Fibroblast of skin of back (primary cell): ENCODE measurements at places on chromosomes 3 and 15.

- DNase-seq = no peak
Observed at GRCh38 chr3:123759871-123760270, 124.3 kb downstream of the MYLK start.

- no peak for DNase-seq
Observed at GRCh38 chr3:141529717-141530414, 43.0 kb downstream of the RASA2 start.

DNA sequence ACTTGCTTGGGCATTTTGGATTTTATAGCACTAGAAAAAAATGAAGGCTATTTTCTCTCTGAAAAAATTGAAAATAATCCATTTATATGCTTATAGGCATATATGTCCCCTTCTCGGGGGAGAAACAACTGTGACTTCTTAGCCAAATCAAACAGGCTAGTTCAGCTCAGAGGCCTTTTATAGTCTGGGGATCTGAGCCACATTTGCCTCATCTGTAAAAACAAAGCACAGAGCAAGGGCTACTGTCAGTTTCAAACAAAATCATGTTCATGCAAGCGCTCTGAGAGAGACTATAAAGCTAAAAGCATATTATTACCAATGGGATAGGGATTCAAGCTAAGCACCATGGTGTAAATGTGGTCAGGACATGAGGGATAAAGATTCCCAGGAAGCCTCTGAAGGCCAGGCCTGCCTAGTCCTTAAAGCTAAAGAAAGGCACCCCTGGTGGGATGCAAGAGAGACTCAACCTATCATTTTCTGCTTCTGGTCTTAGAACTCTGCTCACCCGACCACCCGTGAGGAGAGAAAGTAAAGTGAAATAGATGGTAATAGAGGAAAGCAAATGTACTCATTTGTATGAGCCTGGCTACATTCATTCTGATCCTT lies 51.0 kb upstream of the IL12A start:
- DNase-seq = peak; percentile 16

GRCh38 chr15:101613130-101614000 lies 38.8 kb downstream of the TM2D3 start:
- peak; percentile 52 for DNase-seq

DNA sequence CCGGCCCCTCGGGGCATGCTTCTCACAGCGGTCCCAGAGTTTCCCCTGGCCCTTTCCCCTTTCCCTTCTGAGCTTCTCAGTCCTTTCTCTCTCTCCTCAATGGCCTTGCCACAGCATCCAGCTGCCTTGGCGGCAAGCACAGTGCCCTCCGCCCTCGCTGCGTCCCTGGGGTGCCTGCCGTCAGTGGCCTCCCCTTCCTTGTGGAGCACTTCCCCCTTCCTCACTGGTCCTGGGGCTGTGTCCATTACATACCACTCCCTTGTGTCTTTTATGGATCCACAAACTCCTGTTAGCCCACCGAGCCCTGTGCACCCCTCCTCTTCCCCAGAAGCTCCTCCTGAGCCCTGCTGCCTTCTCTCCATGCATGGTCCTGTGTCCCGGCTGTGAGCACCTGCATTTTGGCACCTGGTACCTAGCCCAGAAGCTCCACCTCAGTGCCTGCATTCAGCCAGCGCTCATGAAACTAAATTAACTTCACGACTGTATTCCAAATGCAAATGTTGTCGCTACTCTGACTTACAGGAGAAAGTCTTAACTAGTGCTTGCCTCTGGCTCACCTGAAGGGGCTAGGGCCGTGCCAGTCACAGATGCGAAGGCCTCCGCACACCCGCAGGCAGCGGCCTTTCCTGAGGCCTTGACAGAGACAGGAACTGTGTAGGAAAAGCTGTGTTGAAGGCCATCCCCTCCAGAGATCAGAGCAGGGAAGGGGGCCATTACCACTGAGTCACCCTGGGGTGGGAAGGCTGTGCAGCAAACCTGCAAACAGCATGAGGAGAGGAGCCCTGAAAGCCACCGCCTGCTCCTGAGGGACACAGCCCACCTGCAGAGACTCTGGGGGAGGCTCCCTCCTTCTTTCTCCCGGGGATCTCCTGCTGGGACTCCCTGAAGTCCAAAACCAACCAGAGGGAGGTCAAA lies 19.1 kb upstream of the KLF13 start:
- no peak for DNase-seq

- no peak for DNase-seq
Observed at GRCh38 chr3:187850258-187850921, 105.1 kb upstream of the BCL6 start.

GRCh38 chr3:129228891-129229585 lies 20.4 kb upstream of the COPG1 start:
- DNase-seq = peak; percentile 67

GRCh38 chr3:111314898-111315297 lies 227.1 kb upstream of the CD96 start:
- no peak for DNase-seq

DNA sequence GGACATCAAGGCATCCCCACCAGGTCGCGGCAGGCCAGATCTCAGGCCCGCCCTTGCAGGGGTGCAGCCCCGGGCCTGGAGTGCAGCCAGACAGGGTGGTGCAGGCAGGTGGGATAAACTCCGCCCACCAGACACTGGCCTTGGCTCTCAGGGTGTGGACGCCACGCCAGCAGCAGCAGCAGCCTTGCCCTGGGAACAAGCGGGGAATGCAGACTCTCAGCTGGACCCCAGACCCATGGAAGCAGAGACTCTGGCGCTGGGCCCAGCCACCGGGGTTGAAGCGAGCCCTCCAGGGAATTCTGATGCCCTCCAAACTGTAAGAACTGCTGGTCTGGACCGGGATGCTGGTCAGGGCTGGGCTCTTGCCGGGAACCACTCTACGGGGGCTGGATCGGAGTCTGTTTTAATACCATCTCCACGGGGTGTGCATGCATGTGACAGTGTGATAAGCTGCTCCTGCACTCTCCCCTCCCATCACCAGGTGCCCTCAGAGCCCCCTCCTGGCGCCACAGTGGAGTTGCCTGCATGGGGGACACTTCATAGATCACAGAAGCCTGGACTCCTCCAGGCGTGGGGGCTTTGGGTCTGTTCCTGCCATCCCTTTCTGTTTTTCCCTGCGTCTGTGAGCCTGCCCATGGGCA lies 142.7 kb downstream of the NSMCE3 start:
- DNase-seq = no peak

- DNase-seq = no peak
Observed at GRCh38 chr3:21542656-21543379, 208.2 kb downstream of the ZNF385D start.

DNA sequence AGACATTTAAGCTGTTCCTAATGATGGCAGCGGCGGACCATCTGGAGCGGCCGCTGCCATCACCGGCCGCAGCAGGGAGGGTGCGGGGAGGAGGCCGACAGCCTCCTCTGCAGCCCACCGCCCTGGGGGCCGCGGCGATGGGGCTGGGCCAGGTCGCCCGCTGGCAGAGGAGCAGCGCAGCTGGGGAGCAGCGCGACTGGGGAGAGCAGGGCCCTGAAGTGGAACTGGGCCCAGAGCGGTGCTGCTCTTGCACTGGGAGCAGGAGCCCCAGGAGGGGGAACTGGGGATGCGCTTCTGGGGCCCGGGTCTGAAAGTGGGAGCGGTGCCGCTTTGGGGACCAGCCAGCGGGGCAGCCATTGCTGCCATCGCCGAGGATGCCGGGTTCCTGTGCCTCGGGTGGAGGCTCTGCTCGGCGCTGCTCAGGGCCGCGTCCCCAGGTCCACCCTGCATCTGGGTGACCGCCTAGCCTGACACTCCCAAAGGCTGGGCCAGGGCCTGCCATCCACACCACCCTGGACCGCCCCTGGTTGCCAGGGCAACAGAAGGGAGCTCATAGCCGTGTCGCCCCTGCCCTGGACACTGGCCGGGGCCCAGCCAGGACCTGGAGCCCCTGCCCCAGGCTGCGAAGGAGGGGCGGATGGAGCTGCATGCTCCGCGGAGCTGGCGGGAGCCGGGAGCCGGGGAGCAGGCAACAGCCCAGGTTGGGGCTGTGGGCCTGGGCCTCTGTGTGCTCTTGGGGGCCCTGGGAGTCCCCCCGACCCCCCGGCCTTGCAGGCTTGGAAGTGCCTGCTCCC lies 15.5 kb upstream of the PLA2G4E start:
- DNase-seq = no peak

GRCh38 chr15:93024716-93025624 lies 64.0 kb downstream of the RGMA start:
- DNase-seq = no peak

- peak; percentile 3 for DNase-seq
Observed at GRCh38 chr15:66085128-66085527, 168.4 kb downstream of the MEGF11 start.

GRCh38 chr3:52441091-52441771 lies 3.7 kb downstream of the SEMA3G start:
- DNase-seq = no peak

GRCh38 chr3:142916605-142917004 lies 27.7 kb upstream of the PCOLCE2 start:
- DNase-seq = no peak

GRCh38 chr3:127694467-127695215 lies 21.9 kb downstream of the ABTB1 start:
- DNase-seq = peak; percentile 42

- DNase-seq = no peak
Observed at GRCh38 chr3:52218937-52219650, 6.4 kb downstream of the TLR9 start.

DNA sequence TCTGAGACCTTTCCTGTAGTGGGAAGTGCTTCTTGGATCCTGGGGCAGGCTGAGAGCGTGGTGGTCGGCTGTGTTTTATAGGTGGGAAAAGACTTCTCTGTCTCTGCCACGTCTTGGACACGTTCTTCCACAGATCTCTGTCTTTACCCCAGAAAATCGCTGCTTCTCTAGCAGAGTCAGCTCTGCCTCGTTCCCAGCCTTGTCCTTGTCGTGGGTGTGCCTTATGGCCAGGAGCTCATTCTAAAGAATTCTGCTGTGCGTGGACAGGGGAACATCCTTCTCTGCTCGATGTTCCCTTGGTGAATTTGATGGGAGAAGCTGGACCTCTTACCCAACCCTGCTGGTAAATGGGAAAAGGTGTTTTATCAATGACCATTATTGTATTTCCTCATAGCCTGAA lies 433.1 kb upstream of the C2CD4B start:
- no peak for DNase-seq

GRCh38 chr15:78625606-78626280 lies 4.9 kb upstream of the CHRNA3 start:
- no peak for DNase-seq

DNA sequence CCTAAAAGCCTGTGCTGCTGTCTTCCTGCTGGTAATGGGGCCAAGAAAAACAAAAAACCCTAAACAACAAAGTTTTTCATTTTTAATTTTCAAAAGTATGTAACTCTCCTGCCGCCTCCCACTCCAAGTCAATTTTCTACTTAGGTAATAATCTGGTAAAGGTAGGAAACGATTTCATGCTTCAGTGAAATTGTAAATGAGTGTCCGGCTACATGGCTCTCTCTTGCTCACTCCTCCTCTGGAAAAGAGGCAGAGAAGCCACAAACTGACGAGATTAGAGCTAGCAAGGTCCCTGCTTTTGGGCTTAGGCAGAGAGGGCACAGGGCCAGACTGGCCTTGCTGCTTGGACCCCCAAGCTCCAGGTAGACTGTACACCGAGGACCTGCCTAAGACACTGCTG lies 23.5 kb downstream of the KLHL25 start:
- no peak for DNase-seq

DNA sequence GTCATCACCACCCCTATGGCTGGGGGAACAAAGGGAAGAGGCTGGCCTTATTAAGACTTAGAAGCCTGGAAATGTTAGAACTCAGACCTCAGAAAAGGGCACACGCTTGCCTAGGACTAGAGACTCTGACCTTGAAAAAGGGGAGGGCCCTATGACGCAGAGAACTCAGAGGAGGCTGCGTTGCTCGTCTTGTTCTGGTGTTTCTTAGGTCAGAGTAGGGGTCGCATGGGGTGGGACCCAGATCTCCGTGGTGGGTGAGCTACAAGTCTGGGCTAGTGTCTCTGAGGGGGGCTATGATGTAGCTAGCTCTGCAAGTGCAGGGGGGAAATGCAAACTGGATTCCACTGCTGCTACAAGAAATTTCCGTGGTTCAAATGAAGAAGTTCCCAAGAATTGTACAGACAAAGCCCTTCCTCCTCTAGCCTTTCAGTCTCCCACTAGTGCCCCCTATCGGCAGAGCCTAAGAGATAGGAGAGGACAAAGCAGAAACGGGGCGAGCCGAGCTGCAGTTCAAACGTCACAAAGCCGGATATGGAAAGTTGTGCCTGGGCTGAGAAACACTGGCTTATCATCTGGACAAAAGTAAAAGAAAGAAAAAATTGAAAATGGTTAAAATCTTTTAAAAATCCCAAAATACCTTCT lies 392.9 kb upstream of the ROBO2 start:
- DNase-seq = no peak

DNA sequence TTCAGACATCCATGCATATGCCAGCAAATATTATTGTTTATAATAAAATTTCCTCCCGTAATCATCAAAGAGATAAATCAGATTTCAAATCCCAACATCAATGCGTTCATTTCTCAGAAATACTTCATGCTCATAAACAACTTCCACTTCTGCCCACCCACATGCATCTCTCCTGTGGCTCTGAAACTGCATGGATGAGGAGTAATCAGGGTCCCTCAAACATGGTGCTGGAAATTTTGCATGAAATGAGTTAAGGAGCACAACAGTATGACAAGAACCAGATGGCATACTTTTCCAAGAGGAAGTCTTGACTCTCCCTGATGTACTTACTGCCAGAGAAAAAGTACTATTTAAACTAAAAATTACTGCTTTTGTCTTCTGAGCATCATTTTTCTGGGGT lies 26.9 kb upstream of the MFSD1 start:
- DNase-seq = no peak

DNA sequence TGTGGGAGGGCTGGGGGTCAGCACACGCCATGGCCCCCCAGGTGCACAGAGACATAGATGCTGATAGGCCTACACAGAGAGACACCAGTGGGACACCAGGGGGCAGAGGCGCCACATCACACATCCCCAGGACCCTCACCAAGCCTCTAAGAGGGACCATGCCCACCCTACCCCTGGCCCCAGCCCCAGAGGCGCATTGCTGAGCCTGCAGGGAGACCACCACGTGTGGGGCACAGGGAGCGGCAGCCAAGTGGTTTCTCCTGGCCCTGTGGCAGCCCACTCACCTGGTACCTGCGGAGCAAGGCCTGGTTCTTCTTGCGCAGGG lies 1.2 kb downstream of the CCDC9B start:
- DNase-seq = no peak

DNA sequence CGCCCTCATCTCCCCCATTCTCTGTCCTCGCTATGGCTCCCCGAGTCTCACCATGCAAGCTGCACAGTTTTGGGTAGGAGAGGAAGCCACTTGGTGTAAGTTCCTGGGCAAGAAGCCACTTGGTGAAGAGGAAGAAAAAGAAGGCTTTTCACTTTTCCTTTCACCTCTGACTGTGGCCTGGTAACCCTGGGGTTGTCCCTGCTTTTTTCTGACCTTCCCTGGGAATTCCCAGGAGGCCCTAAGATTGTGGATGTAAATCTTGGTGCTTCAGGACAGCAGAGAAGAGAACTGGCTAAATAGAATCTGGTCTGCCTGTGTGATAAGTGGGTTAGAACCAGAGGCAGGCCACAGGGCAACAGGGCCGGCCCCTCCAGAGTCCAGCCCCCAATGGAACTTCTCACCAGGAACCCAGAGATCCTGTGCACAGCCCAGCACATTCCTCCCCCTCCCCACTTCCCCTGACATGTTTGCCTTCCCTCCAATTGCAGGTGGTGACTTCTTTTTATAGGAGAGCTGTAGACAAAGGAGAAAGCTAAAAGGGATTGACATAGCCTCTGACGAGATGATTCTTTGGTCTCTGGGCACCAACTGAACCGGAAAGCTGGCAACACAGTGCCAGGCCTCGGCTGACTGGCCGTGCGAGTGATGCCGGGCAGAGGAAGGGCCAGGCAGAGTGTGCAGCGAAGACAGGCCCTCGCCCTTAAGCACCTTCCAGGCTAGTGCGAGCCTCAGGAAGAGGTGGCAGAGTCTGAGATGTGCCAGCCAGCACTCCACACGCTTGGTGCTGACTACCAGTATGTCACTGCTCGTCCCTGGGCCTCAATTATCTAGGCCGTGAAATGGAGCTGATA lies 19.4 kb upstream of the SKOR1 start:
- DNase-seq = no peak
